SW480 (cell line): ENCODE measurements at places on chromosomes 12 and 14.
A peak's percentile ranks its signal among the peaks of the same experiment; 100 is the strongest.

GRCh38 chr12:31238764-31239387 lies 87.1 kb downstream of the SINHCAF start:
- peak; percentile 80 for DNase-seq

- DNase-seq: peak; percentile 39
Observed at GRCh38 chr12:4356041-4356327, 23.5 kb downstream of the FGF23 start.

GRCh38 chr12:630656-631632 lies 32.3 kb downstream of the NINJ2 start:
- DNase-seq: no peak

DNA sequence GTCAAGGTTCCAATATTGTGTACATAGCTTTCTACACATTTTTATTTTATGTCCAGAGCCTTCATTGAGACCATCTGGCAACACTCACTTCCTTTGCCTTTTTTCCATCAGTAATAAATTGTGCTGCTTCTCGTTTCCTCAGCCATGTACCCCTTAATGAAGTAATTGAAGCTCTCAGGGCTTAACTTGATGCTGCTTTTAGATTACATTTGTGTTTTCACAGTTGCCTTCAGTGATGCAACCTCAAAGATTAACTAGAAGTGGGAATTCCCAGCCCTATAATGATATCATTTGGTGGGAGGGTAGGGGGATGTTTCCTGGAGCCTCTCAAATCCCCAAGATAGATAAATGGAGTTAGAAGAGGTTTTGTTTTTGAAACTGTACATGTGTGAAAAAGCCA lies 80.2 kb upstream of the KRR1 start:
- DNase-seq: no peak

GRCh38 chr14:65164825-65165135 lies 62.5 kb upstream of the MAX start:
- no peak for DNase-seq

DNA sequence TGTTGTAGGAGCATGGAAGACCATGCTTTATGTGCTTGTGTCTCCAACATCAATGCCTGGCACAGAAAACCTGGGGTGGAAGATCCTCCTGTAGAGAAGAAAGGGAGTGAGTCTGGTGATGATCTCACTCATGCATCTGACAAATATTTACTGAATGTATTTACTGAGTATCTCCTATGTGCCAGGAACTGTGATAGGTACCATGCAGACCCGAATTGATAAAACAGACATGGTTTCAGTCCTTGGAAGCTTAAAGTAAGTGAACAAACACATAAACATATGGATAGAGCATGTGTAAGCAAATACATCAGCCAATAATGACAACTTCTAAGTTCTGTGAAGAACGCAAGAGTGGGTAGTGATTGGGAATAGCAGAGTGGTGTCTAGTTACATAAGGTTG lies 117.0 kb upstream of the CCDC198 start:
- no peak for DNase-seq

- no peak for DNase-seq
Observed at GRCh38 chr12:71208053-71208685, 50.4 kb upstream of the TSPAN8 start.

DNA sequence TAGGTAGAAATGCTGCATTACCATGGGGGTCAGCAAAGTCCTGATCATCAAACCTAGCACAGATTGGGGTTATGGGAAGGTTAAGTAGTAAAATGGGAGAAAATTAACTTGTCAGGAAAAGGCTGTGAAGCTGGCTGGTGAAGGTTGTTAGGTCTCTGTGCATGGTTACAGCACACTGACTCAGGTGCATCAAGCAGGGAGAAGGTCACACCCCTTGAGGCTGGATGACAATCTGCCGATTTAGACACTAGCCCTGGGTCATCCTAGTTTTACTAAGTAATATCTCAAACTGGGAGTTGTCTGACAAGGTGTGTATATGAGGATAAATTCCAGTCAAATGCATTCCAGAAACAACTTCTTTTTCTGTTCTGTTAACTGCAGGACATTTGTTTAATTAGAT lies 271.1 kb upstream of the LRIG3 start:
- DNase-seq: no peak

DNA sequence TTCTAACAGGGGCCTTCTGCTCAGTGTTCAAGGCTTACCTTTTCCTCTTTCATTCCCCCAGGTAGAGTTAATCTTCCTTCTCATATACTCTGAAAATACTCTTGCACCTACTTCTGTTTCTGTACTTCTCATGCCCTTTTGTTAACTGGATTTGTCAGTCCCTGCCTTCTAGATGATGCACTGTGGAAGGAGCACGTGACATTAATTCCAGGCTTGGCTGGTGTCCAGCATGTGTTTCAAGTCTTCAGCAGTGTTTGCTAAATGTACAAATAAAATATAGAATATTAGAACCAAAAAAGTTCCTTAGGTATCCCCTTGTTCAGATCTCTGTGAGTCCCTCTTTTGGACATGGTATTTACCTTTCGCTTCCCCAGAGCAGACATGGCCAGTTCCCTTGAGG lies 27.9 kb upstream of the EVL start:
- no peak for DNase-seq

GRCh38 chr12:109485201-109485600 lies 7.8 kb downstream of the UBE3B start:
- no peak for DNase-seq

GRCh38 chr12:113109872-113110599 lies 25.5 kb downstream of the RASAL1 start:
- no peak for DNase-seq

- peak; percentile 86 for DNase-seq
Observed at GRCh38 chr14:100416921-100417860, 94.1 kb downstream of the SLC25A47 start.

- peak; percentile 6 for DNase-seq
Observed at GRCh38 chr14:26730929-26731618, 133.2 kb upstream of the NOVA1 start.

- no peak for DNase-seq
Observed at GRCh38 chr12:12182703-12183365, 84.0 kb downstream of the LRP6 start.

GRCh38 chr14:92121207-92121669 lies 268 bp downstream of the NDUFB1 start:
- peak; percentile 43 for DNase-seq

- no peak for DNase-seq
Observed at GRCh38 chr12:70486588-70486987, 120.5 kb downstream of the KCNMB4 start.

DNA sequence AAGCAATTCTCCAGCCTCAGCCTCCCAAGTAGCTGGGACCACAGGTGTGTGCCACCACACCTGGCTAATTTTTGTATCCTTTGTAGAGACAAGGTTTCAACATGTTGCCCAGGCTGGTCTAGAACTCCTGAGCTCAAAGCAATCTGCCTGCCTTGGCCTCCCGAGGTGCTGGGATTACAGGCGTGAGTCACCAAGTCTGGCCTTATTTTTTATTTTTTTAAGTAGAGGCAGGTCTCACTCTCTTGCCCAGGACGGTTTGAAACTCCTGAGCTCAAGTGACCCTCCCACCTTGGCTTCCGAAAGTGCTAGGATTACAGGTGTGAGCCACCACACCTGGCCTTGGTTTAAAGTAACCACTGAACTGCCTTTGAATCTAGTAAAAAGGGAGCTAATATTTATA lies 56.8 kb downstream of the SPPL3 start:
- no peak for DNase-seq

DNA sequence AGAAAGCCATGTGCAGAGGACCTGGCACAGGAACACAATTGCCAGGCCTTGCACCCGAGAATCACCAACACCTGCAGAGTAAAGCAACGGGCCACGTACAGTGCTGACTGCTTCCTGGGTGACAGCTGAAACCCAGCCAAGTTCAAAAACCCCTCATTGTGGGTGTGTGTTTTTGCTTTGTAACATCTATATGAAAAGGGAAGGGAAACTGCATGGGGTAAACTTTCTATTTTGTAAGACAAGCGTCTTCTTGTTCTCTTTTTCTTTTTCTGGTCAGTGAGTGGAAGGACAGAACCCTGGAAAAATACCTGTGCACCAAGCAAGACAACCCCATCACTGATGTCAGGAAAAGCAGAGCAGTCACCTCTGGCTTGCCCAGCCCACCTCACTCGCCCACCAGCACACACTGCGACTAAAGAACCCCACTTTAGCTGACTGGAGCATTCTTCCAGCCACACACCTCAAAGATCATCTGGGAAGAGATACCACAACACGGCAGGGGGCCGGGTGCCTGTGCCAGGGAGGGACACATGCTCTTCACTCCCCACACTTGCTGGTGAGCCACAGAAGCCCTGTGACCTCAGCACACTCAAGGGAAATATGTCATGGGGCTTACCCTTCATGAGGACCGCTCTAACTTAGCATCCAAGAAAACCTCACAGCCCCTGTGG lies 172.3 kb downstream of the NDUFA12 start:
- no peak for DNase-seq

GRCh38 chr12:94109160-94109559 lies 39.2 kb upstream of the PLXNC1 start:
- no peak for DNase-seq

GRCh38 chr14:69900603-69901002 lies 21.4 kb downstream of the SMOC1 start:
- no peak for DNase-seq

GRCh38 chr14:95319312-95320077 lies at the start of gene CLMN:
Gene CLMN (minus strand): TSS chr14:95319908. CDS start chr14:95319792, 116 bp downstream.
- peak; percentile 54 for DNase-seq

- DNase-seq: no peak
Observed at GRCh38 chr12:71581206-71581605, 82.4 kb downstream of the ZFC3H1 start.

- DNase-seq: peak; percentile 52
Observed at GRCh38 chr14:67620217-67620785, 581 bp downstream of the ARG2 start.

- peak; percentile 36 for DNase-seq
Observed at GRCh38 chr12:56221232-56221756, 428 bp downstream of the RNF41 start.

DNA sequence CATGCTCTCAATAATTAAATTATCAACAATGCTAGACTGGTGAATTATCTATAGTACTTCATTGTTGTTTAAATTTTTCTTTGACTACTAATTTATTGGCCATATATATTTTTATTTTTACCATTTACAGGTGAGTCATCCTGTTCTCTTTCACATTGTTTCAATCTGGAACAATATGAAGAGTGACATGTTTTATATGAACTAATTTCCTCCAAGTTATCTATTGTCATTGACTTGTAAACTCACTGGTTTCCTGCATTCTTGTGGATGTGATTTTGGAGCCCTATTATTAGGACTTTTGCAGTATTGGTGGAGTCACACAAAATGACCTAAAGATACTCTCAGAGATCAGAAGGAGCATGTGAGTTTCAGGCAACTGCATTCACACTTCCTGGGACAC lies 297.7 kb downstream of the AEBP2 start:
- no peak for DNase-seq

- DNase-seq: no peak
Observed at GRCh38 chr14:77763316-77763715, 2.4 kb upstream of the SNW1 start.

- no peak for DNase-seq
Observed at GRCh38 chr12:121287267-121287954, 9.1 kb downstream of the CAMKK2 start.

- no peak for DNase-seq
Observed at GRCh38 chr12:47818467-47819137, 1.1 kb downstream of the HDAC7 start.

DNA sequence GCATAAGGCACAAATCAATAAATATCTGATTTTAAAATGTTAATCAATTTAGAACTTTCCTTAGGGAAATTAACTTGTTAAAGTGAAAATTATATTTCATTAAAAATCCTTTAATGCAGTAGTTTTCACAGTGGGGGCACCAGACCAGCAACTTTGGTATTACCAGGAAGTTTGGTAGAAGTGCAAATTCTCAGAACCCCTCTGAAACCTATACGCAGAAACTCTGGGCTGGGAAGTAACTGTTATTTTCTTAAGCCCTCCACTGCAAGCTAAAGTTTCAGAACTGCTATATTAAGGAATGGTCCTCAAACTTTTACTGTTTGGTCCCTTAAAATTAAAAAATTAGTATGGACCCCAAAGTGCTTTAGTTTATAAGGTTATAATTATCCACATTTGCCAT lies 35.7 kb downstream of the GNPTAB start:
- DNase-seq: no peak

DNA sequence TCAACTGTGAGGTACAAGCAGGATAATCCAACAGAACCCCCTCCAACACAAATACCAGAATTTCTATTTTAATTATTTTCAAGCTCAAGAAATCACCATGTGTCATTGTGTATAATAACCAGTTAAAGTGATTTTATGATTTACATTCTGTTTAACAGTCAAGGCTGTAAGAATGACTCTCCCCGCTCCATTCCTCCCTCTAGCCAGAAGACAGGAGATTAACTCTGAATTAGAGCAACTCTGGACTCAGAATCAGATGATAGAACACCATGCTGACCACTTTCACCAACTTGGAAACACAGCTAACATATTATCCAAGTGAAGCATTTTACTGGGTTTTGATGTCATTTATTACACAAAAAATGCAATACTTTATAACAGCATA lies 71.9 kb downstream of the ATP2B1 start:
- no peak for DNase-seq

DNA sequence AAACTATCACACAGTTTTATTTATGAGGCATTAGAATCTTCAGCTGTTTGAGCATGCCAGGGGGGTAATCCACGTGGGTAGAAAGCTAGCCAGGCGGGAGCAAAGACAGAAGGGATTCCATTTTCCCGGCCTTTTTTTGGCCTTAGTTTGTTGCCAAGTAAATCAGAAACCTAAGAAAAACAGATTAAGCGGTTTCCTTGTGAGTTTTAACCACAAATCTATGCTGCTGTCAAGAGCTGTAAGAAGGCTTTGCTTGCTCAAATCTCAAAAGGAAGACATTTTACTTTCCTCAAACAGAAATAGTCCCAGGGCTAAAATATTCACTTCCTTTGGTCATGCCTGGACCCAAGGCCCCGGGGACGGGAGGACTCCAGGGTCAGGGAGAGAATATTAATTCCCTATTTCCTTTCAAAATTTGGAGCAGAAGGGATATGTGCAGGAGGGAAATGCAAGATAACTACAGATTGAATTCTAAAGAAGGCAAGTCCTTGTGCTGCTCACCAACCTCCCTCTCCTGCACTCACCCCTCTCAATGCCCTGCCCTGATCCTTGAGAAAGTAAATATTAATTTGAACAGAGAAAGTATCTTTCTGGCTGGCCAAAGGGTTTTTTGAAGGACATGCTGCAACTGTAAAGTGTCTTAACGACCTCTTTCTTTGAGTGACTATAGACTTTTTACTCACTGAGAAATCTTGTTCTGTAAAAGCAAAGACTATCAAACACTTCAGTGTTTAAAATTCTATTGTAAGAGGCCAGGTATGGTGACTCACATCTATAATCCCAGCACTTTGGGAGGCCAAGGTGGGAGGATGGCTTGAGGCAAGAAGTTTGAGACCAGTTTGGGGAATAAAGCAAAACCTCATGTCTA lies 75.7 kb downstream of the HSD17B6 start:
- DNase-seq: no peak

GRCh38 chr12:92506460-92506859 lies 196.3 kb upstream of the PLEKHG7 start:
- peak; percentile 3 for DNase-seq

GRCh38 chr12:10331642-10332239 lies 24.1 kb downstream of the KLRD1 start:
- DNase-seq: peak; percentile 85
